Renal pelvis (tissue), 12 donors: ENCODE measurements at places on chromosomes 5 and 9. TPM values are rescaled to one million over a fixed set of nuclear protein-coding genes. Genes with fewer than 3 reads are reported as not detected.

Gene ZBED3
- polyA plus RNA-seq, result 36.6 TPM

Gene BAAT
- 0.31 TPM for polyA plus RNA-seq

Gene MARCOL
- not detected for polyA plus RNA-seq

Gene TSLP
- polyA plus RNA-seq, result 0.16 TPM

Gene CAMK2A
- polyA plus RNA-seq, result 6.4 TPM

Gene CARD9
- polyA plus RNA-seq, result 1.9 TPM

Gene SHROOM1
- polyA plus RNA-seq, result 12.7 TPM

Gene PCDHAC2
- 0.29 TPM for polyA plus RNA-seq

Gene LRRC70
- 5.7 TPM for polyA plus RNA-seq

Gene SLC27A6
- 1.2 TPM for polyA plus RNA-seq

Gene MATR3
- 652 TPM for polyA plus RNA-seq

Gene ANKDD1B
- polyA plus RNA-seq, result 10.2 TPM

Gene MEIKIN
- polyA plus RNA-seq, result not detected

Gene MRPS2
- polyA plus RNA-seq, result 59.1 TPM

Gene GALNT12
- polyA plus RNA-seq, result 9.9 TPM

Gene IFNA16
- polyA plus RNA-seq, result not detected

Gene GABRA6
- not detected for polyA plus RNA-seq

Gene EGR1
- 66.2 TPM for polyA plus RNA-seq

Gene TLX3
- not detected for polyA plus RNA-seq

Gene PCDH12
- 17.8 TPM for polyA plus RNA-seq

Gene AIF1L
- polyA plus RNA-seq, result 490 TPM

Gene COL15A1
- 25.9 TPM for polyA plus RNA-seq

Gene EFNA5
- polyA plus RNA-seq, result 24.7 TPM

Gene SMIM32
- polyA plus RNA-seq, result 16.6 TPM

Gene MYOZ3
- polyA plus RNA-seq, result 8.6 TPM

Gene FCN2
- polyA plus RNA-seq, result 0.50 TPM

Gene CACNA1B
- 0.26 TPM for polyA plus RNA-seq

Gene DAP
- 123 TPM for polyA plus RNA-seq

Gene TMOD1
- polyA plus RNA-seq, result 1.6 TPM

Gene GLDC
- 21.0 TPM for polyA plus RNA-seq

Gene MCC
- 29.4 TPM for polyA plus RNA-seq

Gene MYORG
- 8.1 TPM for polyA plus RNA-seq

Gene GNA14
- polyA plus RNA-seq, result 12.4 TPM

Gene DAPK1
- polyA plus RNA-seq, result 101 TPM

Gene ARID3C
- 0.16 TPM for polyA plus RNA-seq

Gene AGPAT2
- 61.0 TPM for polyA plus RNA-seq

Gene FOXI1
- 8.2 TPM for polyA plus RNA-seq

Gene TOR1B
- polyA plus RNA-seq, result 21.1 TPM

Gene CCDC180
- polyA plus RNA-seq, result 17.0 TPM

Gene AGXT2
- polyA plus RNA-seq, result 60.3 TPM

Gene BTNL3
- not detected for polyA plus RNA-seq

Gene ARL14EPL
- polyA plus RNA-seq, result not detected

Gene CDH10
- 7.6 TPM for polyA plus RNA-seq
